ENCODE measurements at places on chromosomes 3 and 15.
A peak's percentile ranks its signal among the peaks of the same experiment; 100 is the strongest.

GRCh38 chr3:55000546-55000945 lies 72.7 kb upstream of the LRTM1 start:
- H3K4me3 ChIP-seq = no peak overlapping the region
- H3K36me3 ChIP-seq = no peaks in the 10 kb centered on the region
- H3K4me1 ChIP-seq = peaks cover 11% of the 10 kb centered on the region
- no peaks in the 10 kb centered on the region for H3K27me3 ChIP-seq
- peak overlapping the region; percentile 93 for H3K27ac ChIP-seq

DNA sequence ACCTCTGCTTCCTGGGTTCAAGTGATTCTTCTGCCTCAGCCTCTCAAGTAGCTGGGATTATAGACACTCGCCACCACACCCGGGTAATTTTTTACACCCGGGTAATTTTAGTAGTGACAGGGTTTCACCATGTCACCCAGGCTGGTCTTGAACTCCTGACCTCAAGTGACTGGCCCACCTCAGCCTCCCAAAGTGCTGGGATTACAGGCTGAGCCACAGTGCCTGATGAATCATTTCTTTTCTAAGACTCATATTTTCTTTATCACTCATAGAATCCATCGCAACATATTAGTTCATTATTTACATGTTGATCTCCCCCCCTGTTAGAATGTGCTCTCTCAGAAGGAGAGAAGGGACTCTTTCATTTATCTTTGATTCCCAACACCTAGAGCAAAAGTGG lies 109.5 kb upstream of the PTPRG start:
- H3K27ac ChIP-seq = no peak overlapping the region
- H3K4me1 ChIP-seq = no peaks in the 10 kb centered on the region
- no peaks in the 10 kb centered on the region for H3K36me3 ChIP-seq
- H3K4me3 ChIP-seq = no peak overlapping the region
- no peaks in the 10 kb centered on the region for H3K27me3 ChIP-seq
- peak; percentile 25 for DNase-seq

- no peak for DNase-seq
- peaks cover 25% of the 10 kb centered on the region for H3K36me3 ChIP-seq
- no peak overlapping the region for H3K27ac ChIP-seq
- no peak overlapping the region for H3K4me3 ChIP-seq
These were observed 48.8 kb downstream of the UBP1 start for GRCh38 chr3:33391255-33391995.

DNA sequence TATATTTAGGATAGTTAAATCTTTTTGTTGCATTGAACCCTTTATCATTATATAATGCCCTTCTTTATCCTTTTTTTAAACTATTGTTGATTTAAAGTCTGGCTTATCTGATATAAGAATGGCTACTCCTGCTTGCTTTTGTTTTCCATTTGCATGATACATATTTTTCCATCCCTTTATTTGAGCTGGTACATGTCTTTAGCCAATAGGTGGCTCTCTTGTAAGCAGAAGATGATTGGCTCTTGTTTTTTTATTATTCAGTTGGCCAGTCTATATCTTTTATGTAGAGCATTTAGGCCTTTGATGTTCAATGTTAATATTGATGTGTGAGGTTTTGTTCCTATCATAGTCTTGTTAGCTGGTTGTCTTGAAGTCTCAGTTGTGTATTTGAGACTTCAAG lies 99.5 kb upstream of the MCTP2 start:
- no peak overlapping the region for H3K27ac ChIP-seq
- H3K4me3 ChIP-seq = no peak overlapping the region
- H3K4me1 ChIP-seq = no peaks in the 10 kb centered on the region
- H3K27me3 ChIP-seq = no peaks in the 10 kb centered on the region

DNA sequence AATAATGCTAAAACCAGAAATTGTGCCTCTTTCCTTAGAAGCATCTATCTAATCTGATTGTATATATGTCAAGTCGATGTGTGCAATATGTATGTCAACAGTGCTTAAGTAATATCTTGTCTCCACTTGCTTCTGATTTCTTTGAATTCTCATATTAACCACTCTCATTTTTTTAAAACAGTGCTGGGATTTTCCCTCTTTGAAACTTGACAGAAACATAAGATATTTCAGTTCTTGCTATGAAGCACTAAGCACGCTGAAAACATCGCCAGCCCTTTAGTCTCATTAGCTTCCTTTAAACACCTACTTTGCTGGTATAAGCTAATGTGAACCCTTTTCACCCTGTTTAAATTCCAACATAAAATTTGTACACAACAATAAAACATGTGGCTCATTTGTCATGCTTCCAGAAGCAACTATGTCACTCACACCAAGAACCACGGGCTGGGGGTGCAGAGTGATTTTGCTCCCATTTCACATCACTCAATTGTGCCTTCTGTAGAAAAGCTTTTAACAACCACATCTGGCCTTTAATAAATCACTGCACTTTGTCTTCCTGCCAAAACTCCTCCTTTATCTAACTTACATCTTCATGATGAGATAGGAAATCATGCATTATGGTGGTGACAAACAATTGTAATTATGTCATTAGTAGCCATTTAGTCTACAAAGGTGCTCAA lies 185.2 kb downstream of the FOXP1 start:
- H3K4me1 ChIP-seq = no peaks in the 10 kb centered on the region
- H3K4me3 ChIP-seq = no peak overlapping the region
- no peak overlapping the region for H3K27ac ChIP-seq
- no peaks in the 10 kb centered on the region for H3K27me3 ChIP-seq

DNA sequence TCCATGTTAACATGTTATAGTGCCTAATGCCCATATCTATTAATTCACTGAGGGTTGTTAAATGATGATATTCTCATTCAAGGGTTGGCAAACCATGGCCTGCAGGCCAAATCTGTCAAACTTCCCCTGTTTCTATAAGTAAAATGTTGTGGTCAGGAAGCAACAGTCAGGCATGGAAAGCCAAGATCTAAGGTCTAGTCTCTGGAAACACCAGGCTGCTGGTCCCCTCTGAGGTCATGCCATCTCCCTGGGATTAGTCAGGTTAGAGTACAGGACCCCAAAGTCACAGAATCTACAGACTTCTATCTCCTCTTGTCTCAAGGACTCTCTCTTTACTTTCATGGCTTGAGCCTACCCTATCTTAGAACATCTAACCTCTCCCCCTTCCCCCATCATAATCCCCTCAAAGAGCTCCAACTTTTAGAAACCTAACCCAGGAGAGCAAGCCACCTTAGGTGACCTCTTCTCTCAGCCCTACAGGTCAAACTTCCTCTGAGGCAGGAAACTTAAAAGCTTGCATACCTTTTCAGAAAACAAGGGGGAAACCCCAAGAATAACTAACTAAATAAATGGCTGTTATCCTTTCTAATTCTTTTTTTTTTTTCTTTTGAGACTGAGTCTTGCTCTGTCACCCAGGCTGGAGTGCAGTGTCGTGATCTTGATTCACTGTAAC lies 15.3 kb upstream of the HERC1 start:
- no peaks in the 10 kb centered on the region for H3K36me3 ChIP-seq
- H3K4me3 ChIP-seq = no peak overlapping the region
- no peaks in the 10 kb centered on the region for H3K27me3 ChIP-seq
- H3K27ac ChIP-seq = no peak overlapping the region
- no peak for DNase-seq

- H3K4me1 ChIP-seq = peaks cover 3% of the 10 kb centered on the region
- peaks cover 35% of the 10 kb centered on the region for H3K36me3 ChIP-seq
- DNase-seq = no peak
These were observed 10.0 kb downstream of the ARIH2 start for GRCh38 chr3:48928679-48929078.

DNA sequence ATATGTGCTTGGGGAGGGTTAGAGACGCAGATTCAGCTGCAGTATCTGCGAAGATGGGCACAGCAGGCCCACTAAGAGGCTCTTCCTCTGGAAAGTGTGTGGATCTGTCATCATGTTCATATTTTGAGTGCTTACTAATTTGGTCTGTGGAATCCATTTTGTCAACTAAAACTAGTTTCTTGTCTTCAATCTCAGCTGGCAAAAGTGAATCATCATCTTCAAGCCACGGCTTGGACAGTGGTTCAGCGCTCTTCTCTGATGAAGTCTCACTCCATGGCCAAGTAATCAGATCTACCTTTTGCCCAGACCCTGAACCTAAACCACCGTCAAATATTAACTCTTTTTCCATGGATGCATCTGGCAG lies 76.2 kb downstream of the IMPG2 start:
- DNase-seq = peak; percentile 18
- no peaks in the 10 kb centered on the region for H3K4me1 ChIP-seq
- no peaks in the 10 kb centered on the region for H3K27me3 ChIP-seq
- no peak overlapping the region for H3K27ac ChIP-seq

GRCh38 chr3:164779816-164780215 lies 298.5 kb downstream of the SI start:
- H3K36me3 ChIP-seq = no peaks in the 10 kb centered on the region
- DNase-seq = no peak
- H3K4me3 ChIP-seq = no peak overlapping the region
- H3K27me3 ChIP-seq = no peaks in the 10 kb centered on the region
- no peaks in the 10 kb centered on the region for H3K4me1 ChIP-seq

DNA sequence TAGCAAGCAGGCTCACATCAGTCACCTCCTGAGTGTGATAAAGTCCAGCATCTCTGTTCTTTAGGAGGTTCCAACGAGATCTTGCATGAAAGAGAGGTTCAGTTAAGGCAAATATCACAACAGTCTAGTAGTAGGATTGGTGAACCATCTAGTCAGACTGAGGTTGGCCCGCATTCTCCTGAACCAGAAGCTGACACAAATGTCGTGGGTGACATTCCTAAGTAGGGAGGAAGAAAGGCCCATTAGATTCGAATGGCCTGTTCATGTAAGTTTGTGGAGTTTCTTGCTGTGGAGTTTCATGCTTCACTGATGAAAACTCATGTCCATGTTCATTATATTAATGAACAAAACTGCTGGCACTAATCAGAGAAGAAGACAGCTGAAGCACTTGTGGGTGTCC lies 66.7 kb upstream of the XCR1 start:
- no peaks in the 10 kb centered on the region for H3K36me3 ChIP-seq
- no peaks in the 10 kb centered on the region for H3K4me1 ChIP-seq
- DNase-seq = peak; percentile 17
- no peak overlapping the region for H3K4me3 ChIP-seq

DNA sequence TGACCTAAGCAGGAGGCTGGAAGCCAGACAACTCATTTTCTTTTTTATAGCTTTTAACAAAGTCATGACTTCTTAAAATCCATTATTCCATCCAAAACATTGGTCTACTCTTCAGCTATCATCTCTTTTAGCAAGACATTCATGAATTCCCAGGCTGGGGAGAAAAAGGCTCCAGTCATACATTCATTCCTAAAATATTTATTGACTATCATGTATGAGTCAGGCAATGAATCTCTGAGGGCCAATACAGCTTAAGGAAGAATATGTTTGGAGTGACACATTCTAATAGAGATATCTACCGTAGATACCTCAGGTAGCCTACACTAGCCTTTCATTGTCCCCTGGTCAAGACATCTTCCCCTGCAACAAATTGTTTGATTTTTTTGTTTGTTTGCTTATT lies 196.4 kb upstream of the NANOGP8 start:
- H3K36me3 ChIP-seq = no peaks in the 10 kb centered on the region
- H3K27ac ChIP-seq = no peak overlapping the region
- no peaks in the 10 kb centered on the region for H3K27me3 ChIP-seq

GRCh38 chr3:185843126-185843525 lies 18.3 kb upstream of the IGF2BP2 start:
- no peaks in the 10 kb centered on the region for H3K36me3 ChIP-seq
- H3K27me3 ChIP-seq = no peaks in the 10 kb centered on the region
- no peak overlapping the region for H3K27ac ChIP-seq
- no peak overlapping the region for H3K4me3 ChIP-seq
- DNase-seq = no peak

GRCh38 chr3:15094187-15094875 lies 4.6 kb downstream of the RBSN start:
- no peaks in the 10 kb centered on the region for H3K27me3 ChIP-seq
- peaks cover 4% of the 10 kb centered on the region for H3K4me1 ChIP-seq
- no peak overlapping the region for H3K27ac ChIP-seq
- no peak for DNase-seq
- H3K4me3 ChIP-seq = no peak overlapping the region
- peaks cover 27% of the 10 kb centered on the region for H3K36me3 ChIP-seq

DNA sequence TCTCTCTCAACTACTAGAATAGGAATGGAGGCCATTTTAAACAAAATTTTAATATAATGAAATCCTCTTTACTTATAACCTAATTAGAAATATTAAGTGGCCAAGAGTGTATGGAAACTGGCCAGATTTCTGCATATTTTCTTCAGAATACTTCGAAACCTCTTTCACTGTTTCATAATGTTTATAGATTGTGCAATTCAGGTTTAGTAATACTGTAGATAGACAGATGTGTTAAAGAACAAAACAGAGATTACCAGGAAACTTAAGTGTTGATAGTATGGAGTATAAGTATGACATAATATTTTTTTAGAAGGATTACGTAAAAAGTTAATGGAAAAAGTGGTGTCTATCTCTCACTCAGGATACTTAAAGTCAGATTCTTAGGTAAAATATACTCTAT lies 4.7 kb downstream of the ABHD5 start:
- H3K36me3 ChIP-seq = no peaks in the 10 kb centered on the region
- H3K27ac ChIP-seq = no peak overlapping the region
- no peak overlapping the region for H3K4me3 ChIP-seq
- H3K27me3 ChIP-seq = no peaks in the 10 kb centered on the region
- no peaks in the 10 kb centered on the region for H3K4me1 ChIP-seq

DNA sequence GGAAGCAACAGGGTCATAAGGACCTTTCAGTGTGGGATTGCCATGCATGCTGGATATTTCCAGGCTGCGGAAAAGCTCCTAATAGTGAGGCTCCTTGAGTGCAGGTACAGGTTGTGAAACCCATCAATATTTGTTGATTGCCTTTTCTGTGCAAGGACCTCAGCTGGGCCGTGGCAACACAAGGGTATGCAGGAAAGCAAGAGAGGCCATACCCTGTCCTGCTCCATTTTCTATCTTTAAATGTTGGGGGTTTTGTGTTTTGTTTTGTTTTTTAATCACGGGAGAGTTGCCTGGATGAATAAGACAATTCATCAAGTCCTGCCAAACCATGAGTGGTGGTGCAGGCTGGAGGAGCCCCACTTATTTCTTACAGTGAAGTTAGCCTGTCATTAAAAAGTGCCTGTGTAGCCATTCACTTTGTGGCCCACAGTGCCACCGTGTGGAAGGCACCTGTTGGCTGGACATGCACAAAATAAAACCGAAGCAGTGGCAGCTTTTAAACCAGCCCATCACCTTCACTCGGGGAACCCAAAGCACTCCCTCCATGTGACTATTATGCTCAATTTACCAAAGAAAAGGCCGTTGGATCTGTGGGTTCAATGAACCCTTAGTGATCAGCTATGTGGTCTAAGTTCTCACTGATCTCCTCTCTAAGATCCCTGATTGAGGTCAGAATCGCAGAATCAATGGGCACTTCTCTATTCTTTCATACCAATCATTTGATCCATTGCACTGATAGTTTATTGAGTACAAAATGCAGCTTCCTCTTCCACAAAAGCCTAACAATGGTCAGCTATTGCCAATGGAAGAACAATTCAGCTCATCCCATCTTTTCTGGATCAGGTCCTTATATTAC lies 42.2 kb downstream of the CLDN18 start:
- H3K4me1 ChIP-seq = no peaks in the 10 kb centered on the region
- H3K4me3 ChIP-seq = no peak overlapping the region
- H3K36me3 ChIP-seq = peaks cover 3% of the 10 kb centered on the region
- H3K27me3 ChIP-seq = no peaks in the 10 kb centered on the region
- H3K27ac ChIP-seq = no peak overlapping the region

GRCh38 chr3:94069194-94069813 lies 6.4 kb downstream of the NSUN3 start:
- H3K4me1 ChIP-seq = no peaks in the 10 kb centered on the region
- no peak for DNase-seq
- H3K27me3 ChIP-seq = no peaks in the 10 kb centered on the region
- no peaks in the 10 kb centered on the region for H3K36me3 ChIP-seq
- no peak overlapping the region for H3K4me3 ChIP-seq
- no peak overlapping the region for H3K27ac ChIP-seq

GRCh38 chr15:88430051-88430450 lies 37.1 kb downstream of the MRPL46 start:
- no peak overlapping the region for H3K4me3 ChIP-seq
- no peak for DNase-seq
- H3K36me3 ChIP-seq = no peaks in the 10 kb centered on the region
- H3K27ac ChIP-seq = no peak overlapping the region
